Activated CD4-positive, alpha-beta T cell treated with anti-CD3 and anti-CD28 coated beads for 36 hours (primary cell): ENCODE measurements at places on chromosomes 4 and X. TPM values are rescaled to one million over a fixed set of nuclear protein-coding genes. Genes with fewer than 3 reads are reported as not detected.

GRCh38 chrX:148572337-148572736 is 71.9 kb downstream of the AFF2 start:
- H3K36me3 ChIP-seq, result no peaks in the 10 kb centered on the region
- H3K4me1 ChIP-seq, result no peaks in the 10 kb centered on the region
- H3K4me3 ChIP-seq, result no peak overlapping the region
- DNase-seq, result no peak
- no peak overlapping the region for H3K27ac ChIP-seq

DNA sequence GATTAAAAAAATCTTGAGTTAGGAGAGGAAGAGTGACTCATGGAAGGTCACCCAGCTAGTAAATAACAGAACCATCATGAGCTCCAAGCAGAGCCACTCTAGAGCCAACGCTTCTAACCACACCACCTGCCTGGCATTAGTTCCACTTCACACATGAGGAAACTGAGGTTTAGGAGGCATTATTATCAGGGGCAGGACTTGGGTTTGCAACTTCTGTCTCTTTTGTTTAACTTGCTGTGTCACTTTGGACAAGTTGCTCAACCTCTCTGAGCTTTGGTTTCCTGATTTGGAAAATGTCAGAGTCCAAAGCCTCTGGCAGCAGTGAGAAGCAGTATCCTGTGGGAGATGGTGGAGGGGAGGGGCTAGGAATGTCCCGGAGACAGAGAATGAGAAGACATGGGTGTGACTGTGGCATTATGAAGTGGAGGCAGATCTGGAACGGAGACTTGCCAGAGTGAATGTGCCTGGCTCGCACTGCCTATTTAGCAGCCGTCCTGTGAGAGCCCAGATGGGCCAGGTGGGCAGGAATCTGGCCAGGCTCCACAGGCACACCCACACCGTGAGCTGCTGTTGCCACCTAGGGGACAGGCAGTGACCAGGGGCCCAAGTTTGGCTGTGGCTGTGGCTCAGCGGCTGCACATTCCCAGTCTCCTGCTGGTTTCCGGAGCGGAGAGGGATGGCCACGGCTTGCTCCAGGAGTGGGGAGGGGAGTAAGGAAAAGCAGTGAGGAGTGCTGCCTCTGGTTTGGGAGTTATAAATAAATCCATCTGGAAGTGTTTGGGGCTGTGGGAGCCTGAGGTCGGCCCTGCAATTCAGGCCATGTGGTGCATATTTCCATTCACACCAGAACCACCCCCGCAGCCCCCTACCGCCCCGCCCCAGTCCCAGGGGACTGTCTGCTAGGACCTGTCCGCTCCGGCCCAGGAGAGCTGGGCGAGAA is 93.4 kb downstream of the NHSL2 start:
- H3K4me1 ChIP-seq, result no peaks in the 10 kb centered on the region
- no peak overlapping the region for H3K4me3 ChIP-seq
- H3K27me3 ChIP-seq, result peaks cover 2% of the 10 kb centered on the region
- H3K36me3 ChIP-seq, result no peaks in the 10 kb centered on the region
- H3K27ac ChIP-seq, result no peak overlapping the region

DNA sequence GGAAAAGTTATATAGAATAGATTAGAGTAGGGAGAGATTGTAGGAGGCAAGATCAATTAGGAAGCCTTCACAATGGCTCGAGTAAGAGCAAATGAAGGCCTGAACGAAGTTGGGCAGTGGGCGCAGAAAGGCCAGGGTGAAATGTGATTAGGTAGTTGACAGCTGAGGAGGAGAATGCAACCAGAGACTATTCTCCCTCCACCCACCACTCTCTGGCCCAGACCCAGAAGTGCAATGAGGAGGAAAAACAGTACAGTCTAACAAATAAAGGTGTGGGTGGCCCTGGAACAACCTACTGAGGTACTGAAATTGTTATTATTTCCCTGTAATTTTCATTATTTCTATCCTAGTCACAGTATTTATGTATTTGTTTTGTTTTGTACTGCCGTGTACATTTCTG is 176.7 kb downstream of the SLC39A8 start:
- no peaks in the 10 kb centered on the region for H3K4me1 ChIP-seq
- no peaks in the 10 kb centered on the region for H3K27me3 ChIP-seq
- H3K27ac ChIP-seq, result no peak overlapping the region
- H3K36me3 ChIP-seq, result no peaks in the 10 kb centered on the region
- no peak overlapping the region for H3K4me3 ChIP-seq
- no peak for DNase-seq

DNA sequence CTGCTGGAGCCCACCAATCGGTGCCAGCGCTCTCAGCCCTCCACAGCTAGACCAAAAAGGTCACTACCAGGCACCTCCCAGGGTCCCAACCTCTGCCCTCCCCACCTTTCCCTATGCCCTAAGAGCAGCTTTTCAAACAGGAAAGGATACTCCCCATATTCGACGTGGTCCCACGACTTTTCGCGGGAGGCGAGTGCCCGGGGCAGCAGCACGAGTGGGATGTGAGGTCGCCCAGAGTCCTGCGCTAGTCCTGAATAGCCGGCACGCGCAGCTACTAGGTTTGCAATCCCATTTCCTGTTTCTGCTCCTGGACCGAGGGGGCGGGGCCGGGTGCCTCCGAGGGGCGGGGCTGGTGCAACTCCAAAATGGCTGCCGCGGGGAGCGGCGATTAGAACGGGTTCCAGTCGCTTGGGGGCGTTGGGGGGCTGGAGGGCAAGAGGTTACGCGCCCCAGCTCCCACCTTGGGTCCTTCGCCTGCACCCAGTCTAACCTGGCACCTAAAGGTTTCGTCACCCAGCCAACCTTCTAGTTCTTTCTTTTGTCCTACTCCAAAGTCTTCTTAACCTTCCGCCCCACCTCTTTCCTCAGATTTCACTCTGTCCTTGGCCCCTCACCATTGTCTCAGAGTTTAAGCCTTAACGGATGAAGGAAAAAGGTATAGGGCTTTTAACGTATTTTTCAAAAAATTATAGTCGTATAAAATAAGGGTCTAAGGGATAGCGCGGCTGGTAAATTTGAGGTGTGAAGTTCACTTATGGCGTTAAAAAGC is 85.0 kb upstream of the TENT5D start:
- H3K4me3 ChIP-seq, result no peak overlapping the region
- H3K4me1 ChIP-seq, result no peaks in the 10 kb centered on the region
- peak; percentile 23 for DNase-seq

GRCh38 chr4:83644677-83645659 is 109.1 kb downstream of the GPAT3 start:
- H3K27ac ChIP-seq, result no peak overlapping the region
- peak; percentile 38 for DNase-seq
- peaks cover 6% of the 10 kb centered on the region for H3K27me3 ChIP-seq
- no peak overlapping the region for H3K4me3 ChIP-seq
- peaks cover 4% of the 10 kb centered on the region for H3K4me1 ChIP-seq

DNA sequence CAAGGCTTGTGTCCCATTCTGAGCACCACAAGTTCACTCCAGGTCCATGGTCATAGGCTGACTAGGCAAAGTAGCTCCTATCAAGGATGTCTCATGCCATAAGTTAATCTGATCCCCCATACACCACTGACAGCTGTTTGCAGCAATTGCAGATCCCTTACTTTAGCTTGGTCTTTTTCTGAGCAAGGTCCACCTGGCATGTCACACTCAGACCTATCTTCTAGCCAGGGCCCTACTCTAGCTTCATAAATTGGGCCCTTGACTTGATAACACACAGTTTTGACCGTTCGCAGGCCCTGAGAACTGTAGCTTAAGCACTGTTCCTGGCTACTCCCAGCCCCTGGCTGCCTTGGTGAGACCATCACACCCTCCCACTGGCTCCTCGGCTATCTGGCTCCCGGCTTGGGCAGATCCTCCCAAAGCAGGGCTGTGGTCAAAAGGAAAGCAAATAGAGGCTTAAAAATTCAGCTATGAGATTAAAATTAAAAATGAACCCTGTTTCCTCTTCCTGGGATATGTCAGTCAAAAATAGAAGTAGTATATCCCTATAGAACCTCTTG is 427.4 kb downstream of the RAB28 start:
- H3K4me1 ChIP-seq, result no peaks in the 10 kb centered on the region
- H3K27me3 ChIP-seq, result no peaks in the 10 kb centered on the region
- no peaks in the 10 kb centered on the region for H3K36me3 ChIP-seq

DNA sequence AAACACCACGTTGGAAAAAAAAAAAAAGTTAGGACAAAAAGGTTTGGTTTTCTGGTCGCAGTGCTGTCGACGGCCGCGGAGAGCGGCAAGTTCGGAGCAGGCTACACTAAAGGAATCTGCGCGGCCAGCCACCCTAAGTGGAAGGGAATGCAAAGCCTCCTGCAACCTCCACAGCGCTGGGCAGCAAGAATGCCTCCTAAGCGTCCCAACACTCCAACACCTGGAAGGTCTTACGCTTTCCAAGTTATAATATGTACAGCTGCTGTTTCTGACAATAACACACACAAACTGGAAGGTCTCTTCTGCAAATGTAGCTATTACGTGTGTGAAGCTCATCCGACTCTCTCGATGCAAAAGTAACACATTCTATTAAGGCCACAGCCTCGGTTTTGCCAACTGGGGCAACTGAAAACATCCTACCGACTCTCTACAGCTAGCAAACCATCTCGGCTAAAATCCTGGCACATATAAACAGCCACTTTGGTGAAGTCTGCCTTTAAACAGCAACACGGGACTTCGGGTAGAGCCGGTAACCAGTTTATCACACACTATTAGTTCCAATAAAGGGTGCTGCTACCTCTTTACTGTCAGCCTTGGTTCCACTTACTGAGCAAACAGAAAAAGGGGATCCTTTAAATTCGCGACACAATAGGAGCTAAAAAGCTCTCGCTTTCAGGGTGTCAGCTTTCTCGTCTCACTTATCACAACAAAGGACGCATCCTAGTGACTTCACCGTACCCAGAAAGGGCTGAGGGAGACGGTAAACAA is 895 bp downstream of the SMIM14 start:
- H3K4me3 ChIP-seq, result peak overlapping the region; percentile 83
- H3K27me3 ChIP-seq, result no peaks in the 10 kb centered on the region
- no peaks in the 10 kb centered on the region for H3K36me3 ChIP-seq
- H3K4me1 ChIP-seq, result peaks cover 33% of the 10 kb centered on the region
- H3K27ac ChIP-seq, result peak overlapping the region; percentile 76

GRCh38 chrX:113892401-113892800 is 691.5 kb upstream of the HTR2C start:
- no peak for DNase-seq
- no peaks in the 10 kb centered on the region for H3K27me3 ChIP-seq
- no peak overlapping the region for H3K27ac ChIP-seq
- no peaks in the 10 kb centered on the region for H3K36me3 ChIP-seq
- H3K4me1 ChIP-seq, result no peaks in the 10 kb centered on the region

DNA sequence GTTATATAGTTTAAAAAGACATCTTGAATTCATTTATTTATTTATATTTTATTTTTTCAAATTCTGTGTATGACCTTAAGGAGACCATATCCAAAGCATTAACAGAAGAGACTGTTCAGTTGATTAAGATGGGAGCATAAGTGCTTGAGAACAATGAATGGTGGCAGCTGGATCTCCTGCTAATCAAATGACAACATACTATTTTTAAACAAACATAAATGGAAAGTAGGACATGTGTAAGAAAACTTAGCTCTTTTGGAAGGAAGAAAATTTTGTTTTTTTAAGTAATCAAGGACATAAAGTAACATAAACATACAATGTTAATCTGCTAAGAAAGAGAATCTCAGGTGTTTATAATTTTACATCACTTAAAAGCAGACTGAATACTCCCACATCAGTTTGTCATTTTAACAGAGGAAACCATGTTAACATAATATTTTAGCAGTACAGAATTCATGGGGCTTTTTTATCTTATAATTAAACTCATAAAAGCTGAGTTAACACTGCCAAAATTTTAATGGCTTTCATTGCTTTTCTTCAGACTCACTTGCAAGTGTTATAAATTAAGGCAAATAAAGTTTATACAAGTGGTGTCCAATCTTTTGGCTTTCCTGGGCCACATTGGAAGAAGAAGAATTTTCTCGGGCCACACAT is 95.1 kb downstream of the MAD2L1 start:
- no peak overlapping the region for H3K27ac ChIP-seq
- no peaks in the 10 kb centered on the region for H3K4me1 ChIP-seq
- H3K36me3 ChIP-seq, result no peaks in the 10 kb centered on the region

- DNase-seq, result no peak
- no peak overlapping the region for H3K4me3 ChIP-seq
- H3K4me1 ChIP-seq, result no peaks in the 10 kb centered on the region
- no peaks in the 10 kb centered on the region for H3K36me3 ChIP-seq
- H3K27ac ChIP-seq, result no peak overlapping the region
- H3K27me3 ChIP-seq, result peaks cover 2% of the 10 kb centered on the region
These were observed 184.0 kb upstream of the NEIL3 start for GRCh38 chr4:177125656-177126055.

DNA sequence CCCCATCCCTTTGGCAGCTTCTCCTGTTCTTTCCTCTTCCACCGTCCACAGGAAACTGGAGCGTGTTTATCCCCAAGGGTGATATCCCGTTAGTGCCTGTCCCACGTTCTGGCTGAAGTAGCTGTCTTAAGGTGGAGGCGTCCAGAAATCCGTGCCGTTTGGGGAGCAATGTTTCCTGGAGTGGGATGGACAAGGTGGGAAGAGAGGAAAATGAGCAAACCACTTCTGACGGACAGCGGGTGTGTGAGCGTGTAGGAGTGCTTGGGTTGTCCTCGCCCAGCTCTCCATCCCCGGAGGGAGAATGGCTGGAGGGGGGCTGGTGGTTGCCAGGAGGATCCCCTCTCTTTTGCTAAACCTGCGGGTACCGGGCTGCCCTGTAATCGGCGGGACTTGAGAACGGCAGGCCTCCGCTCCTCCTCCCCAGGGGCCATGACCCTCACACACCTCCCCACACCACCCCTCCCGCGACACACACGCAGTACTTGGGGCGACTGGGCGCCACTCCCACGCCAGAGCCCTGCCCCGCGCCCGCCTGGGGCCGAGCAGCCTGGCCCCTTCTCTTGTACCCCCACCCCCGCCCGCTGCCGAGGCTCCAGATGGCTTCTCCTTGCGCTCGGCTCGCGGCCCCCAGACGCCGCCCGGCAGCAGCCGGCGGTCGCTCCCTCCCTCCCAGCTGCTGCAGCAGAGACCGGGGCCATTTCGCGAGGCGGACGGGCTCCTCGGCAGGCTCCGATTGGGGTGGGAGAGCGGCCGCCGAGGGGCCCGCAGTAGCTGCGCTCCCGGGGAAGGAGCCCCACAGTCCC is 13.9 kb upstream of the PRDM8 start:
- H3K4me1 ChIP-seq, result peaks cover 45% of the 10 kb centered on the region
- peak overlapping the region; percentile 82 for H3K4me3 ChIP-seq
- peaks cover 19% of the 10 kb centered on the region for H3K27me3 ChIP-seq
- DNase-seq, result peak; percentile 45

Gene PFKFB1
- total RNA-seq, result 0.55 TPM

Gene RHOH
- 74.7 TPM for total RNA-seq

Gene ARHGAP6
- not detected for total RNA-seq

Gene MGARP
- 0.35 TPM for total RNA-seq

Gene F8A3
- total RNA-seq, result 32.6 TPM

Gene PRICKLE3
- 22.3 TPM for total RNA-seq

Gene CXCL3
- not detected for total RNA-seq

Gene USP17L21
- not detected for total RNA-seq
